ENCODE measurements at places on chromosomes 3 and 15.

- DNase-seq = no peak
These were observed 138.8 kb upstream of the TLE3 start for GRCh38 chr15:70236341-70237086.

- no peak for DNase-seq
These were observed 61.1 kb upstream of the MLF1 start for GRCh38 chr3:158509891-158510290.

DNA sequence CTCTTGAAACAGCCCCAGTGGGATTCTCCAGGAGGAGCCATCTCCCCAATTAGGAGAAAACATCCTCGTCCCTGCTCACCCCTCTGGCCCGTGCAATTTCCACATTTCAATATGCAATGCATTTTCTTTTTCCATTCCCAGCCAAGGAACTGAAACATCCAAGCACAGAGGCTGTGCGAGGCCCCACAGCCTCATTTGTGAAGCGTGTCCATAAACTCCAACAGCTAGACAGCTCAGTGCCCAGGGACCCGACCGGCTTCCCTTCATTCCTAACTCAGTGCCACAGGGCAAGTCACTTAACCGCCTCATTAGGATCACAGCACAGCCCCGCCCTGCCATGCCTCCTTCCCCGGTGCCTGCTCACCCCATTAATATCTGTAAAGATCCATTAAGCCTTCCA, 204.2 kb upstream of the IGF1R start:
- no peak for DNase-seq

DNA sequence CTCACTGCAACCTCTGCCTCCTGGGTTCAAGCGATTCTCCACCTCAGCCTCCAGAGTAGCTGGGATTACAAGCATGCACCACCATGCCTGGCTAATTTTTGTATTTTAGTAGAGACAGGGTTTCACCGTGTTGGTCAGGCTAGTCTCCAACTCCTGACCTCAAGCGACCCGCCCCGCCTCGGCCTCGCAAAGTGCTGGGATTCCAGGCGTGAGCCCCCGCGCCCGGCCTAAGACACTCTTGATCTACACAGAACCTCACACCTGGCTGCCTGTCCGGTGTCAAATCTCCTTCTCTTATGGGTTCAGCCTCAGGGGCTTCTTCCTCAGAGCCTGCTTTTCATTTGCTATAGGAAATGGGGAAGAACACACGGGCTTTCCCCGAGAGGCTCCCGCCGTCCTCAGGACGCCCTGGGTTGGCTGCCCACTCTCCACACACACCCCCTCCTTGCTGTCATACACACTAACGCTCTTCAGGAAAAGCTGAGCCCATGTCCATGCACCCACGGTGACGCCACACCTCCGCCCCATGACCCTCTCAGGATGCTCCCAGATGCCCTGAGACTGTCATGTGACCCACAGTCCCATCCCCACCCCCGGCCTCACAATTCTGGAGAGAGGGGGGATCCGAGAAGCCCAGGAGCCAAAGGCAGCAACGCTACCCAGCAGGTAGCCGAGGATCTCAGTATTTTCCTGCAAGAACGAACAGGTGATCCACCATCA, 10.4 kb downstream of the TMEM44 start:
- DNase-seq = no peak

DNA sequence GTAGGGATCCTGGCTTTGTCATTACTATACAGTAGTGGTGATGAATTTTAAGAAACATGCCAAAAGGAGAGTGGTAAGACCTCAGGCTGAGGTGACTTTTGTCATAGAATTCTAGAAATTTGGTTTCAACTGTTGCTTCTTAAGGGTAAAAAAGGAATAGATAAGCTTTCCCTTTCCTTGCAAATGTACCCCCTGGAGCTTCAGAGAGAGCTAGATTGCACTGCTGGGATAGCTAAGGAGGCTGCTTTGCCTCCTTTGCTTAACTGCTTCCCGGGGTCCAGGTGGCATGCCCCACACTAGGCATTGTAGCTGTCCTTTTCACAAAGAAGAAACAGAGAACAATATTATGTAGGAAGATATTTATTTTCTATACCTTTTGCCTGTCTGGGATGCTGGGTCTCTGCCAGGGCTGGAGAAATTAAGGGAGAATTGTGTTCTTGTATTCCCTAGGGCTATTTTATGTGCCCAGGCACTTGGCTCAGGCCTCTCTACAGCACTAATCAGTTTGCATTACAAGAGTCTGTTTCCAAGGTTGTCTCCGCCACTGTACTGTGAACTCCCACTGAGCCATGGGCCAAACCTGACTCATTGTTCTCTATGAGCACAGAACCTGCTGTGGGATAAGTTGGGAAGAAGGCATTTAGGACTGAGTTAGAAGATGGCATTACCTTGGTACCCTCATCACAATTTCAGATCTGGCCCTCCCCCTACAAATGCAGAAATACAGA, 460.0 kb downstream of the PDCD6IP start:
- DNase-seq = no peak

GRCh38 chr3:14831916-14832450, 13.2 kb downstream of the FGD5 start:
- no peak for DNase-seq

DNA sequence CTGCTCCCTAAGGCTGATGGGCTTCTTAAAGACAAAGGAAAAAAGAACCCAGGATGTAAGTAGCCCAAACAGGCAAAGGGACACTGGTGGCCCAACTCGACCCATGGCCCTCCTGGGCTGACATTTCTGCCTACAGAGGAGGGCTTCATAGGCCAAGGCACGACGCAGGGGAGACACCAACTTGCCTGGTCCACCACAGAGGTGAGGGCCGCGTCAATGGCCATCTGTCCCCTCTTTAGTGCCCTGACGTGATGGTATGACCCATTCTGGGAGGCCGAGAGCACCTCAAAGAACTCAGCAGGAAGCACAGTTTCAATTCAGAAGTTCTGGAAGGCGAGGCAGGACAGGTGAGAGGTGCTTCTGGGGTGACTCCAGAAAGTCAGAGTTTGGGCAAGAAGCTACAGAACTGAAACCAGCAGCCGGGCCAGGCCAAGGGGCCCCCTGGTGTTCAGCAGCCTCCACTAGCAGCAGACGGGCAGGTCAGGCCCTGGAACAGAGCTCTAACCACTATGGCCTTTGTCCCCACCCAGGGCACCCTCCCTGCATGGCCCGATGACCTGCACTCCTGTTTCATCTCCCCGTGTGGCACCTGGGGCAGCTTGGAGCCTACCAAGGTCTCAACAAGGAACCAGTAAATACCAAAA, 45.1 kb downstream of the HMCES start:
- no peak for DNase-seq

- no peak for DNase-seq
These were observed 31.4 kb downstream of the SLC49A4 start for GRCh38 chr3:122826278-122826677.

DNA sequence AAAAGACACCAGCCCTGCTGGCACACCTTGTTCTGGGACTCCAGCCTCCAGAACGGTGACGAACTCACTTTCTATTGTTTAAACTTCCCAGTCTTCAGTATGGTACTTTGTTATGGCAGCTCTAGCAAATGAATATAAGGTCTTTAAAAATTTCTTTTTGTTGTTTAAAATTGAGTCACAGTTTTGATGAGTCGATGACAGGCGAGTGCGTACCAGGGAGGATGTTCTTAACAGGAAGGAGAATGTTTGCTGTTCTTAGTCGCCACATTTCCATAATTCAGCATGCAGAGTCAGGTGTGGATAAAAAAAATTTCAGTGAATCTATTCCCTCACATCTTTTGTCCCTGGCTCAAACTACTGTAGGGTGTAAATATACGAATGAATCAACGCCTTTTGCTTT, 12.4 kb downstream of the DNASE1L3 start:
- no peak for DNase-seq

DNA sequence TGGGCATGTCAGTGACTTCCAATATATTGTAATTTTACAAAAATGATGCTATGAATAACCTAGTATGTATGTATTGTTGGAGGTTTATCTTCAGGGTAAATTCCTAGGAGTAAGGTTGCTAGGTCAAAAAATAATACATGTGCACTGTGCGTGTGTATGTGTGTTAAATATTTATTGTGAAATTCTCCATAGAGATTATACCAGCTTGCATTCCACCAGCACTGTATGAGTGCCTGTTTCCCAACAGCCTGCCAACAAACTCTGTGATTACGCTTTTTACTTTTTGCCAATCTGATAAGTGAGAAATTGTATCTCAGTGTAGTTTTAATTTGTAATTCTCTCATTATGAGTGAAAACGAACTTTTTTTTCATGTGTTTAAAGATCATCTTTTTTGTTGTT, 12.6 kb upstream of the IGF2BP2 start:
- DNase-seq = no peak

DNA sequence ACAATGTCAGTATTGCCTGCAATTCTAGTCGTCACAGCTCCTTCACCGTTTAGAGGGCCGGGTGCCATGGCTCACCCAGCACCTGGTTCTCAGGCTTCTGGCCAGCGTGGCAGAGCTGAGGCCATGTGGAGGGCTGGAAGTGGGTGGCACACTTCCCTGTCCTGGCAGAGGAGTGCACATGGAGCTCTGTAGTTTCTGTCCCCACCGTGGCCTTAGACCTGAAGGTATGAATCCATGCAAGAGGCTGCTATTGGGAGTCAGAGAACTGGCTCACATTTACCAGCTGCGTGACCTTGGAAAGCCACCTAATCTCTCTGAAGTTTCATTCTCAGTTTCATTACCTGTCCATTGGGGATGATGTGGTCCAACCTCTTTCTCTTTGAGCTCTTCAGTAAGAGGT, 22.2 kb downstream of the EPHB1 start:
- no peak for DNase-seq

DNA sequence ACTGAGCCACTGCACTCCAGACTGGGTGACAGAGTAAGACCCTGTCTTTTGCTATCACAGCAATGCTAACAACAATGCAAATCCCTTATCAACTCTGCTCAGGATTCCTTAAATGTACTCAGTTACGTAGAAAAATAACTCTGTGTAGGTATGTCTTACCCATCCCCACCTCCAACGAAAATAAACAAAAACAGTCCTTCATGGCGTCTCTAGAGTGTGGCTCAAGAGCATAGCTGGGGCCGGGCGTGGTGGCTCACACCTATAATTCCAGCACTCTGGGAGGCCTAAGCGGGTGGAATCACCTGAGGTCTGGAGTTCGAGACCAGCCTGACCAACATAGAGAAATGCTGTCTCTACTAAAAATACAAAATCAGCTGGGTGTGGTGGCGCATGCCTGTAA, 13.2 kb upstream of the NCKIPSD start:
- DNase-seq = no peak

DNA sequence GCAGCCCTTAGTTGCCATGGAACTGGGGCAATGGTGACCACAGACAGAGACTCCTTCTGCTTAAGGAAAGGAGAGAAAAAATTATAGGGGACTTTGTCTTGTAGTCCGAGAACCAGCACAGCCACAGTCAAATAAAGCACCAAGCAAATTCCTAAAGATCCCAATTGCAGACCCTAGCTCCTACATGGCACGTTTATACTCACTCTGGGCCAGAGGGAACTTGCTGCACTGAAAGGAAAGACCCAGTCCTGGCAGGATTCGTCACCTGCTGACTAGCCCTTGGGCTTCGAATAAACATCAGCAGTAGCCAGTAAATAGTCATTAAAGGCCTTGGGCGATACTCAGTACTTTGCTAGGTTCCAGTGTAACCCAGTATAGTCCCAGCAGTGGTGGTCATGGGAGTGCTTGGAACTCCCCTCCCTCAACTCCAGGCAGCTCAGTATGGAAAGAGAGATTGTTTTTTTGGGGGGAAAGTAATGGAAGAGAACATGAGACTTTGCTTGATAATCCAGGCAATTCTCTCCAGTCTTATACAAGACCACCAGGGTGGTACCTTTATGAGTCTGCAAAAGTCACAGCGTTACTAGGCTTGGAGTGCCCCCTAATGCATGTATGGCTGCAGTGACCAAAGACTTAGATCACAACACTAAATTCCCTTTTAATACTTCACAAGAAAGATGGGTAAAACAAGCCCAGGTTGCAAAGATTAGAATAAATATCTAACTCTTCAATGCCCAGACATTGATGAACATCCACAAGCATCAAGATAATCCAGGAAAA, 66.4 kb upstream of the AGTR1 start:
- no peak for DNase-seq

DNA sequence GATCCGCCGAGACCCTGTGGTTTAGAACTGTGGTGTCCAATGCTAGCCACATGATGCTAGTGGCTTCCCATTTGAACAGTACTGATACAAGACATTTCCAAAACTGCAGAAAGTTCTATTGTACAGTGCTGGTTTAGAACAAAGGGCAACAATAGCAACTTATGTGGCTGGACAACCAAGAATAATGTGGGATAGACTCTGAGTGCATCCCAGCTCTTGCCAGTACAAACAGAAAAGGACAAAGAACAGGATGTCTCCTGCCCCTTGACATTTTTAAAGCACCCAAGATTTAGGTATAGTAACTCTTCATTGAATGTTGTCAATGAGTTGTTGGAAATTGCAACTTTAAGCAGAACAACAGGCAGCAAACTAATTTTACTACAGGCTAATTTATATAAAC, 107.3 kb downstream of the ZNF385D start:
- no peak for DNase-seq

GRCh38 chr3:171704002-171704401, 106.3 kb downstream of the PLD1 start:
- no peak for DNase-seq

DNA sequence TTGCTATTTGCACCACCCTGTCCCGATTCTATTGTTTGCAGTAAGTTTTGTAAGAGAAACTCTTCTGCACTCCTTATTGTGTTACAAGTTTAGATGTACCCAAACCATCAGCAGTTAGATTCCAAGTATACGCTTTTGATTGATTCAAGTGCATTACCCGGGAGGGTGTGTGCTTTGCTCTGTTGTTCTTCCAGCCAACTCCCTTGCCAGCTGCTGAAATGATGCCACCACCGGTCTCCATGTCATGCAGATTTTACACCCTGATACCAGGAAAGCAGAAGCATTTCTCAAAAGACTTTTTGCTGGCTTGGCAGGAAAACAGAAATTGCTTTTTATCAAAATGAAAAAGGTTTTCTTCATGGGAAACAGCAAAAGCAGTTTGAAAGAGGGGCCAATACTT, 1006.6 kb upstream of the CFAP20DC start:
- no peak for DNase-seq

DNA sequence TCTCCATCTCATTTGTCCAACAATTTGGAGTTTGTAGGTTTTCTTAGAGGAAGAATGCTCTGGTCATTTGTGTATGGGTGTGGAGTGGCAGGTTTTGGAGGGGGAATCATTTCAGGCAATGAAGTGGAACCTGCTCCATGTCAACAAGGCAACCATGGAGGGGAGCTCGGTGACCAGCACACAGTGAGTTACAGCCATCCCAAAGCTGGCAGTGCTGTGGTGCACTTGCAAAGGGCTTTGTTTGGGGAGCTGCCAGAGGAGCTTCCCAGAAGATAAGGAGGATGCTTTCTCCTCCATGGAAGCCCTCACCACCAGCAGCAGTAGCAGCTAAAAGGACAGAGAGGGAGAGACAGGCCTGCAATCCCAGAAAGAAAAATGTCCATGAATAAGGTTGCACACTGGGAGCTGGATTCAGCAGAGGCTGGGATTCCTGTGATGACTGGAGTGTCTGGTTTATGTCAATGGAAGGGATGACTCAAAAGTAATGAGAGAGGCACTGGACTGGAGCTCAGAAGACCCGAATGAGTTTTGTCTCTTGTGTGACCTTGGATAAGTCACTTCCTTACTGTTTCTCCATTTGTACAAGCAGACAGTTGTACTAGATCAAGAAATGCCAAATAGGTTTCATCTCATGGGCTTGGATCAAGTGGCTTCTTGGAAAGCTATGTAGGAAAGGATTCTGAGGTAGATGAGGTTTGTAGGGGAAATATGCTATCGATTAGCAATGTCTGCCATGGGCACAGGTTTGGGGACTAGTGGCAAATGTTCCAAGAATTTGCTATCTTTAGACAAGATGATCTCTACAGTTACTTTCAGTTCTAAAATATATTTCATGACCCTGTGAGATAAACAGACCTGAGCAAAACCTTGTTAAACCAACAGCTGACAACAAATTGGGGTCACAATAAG, 27.2 kb upstream of the UBE2Q2 start:
- DNase-seq = no peak
